ENCODE measurements at places on chromosomes 16 and 17. TPM values are rescaled to one million over a fixed set of nuclear protein-coding genes. Genes with fewer than 3 reads are reported as not detected.

- no peak for DNase-seq
Observed at GRCh38 chr16:4377573-4378154, 6.0 kb downstream of the VASN start.

DNA sequence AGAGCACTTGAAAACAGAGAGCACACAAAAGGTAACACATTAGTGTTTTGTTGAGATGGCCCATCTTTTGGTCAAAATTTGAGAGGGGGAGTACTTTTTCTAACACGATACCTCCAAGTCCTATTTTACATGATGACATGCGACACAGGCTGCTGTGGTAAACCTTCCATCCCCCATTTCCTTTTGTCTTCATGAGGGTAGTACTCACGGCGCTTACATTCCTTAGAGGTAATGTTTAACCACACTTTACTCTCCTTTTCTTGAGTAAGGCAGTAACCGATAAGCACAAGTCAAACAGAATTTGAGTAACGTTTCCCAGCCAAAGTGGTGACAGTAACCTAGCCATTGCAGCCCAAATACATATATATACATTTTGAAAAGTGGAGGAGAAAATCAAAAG, 35.8 kb upstream of the PITPNM3 start:
- DNase-seq: no peak

DNA sequence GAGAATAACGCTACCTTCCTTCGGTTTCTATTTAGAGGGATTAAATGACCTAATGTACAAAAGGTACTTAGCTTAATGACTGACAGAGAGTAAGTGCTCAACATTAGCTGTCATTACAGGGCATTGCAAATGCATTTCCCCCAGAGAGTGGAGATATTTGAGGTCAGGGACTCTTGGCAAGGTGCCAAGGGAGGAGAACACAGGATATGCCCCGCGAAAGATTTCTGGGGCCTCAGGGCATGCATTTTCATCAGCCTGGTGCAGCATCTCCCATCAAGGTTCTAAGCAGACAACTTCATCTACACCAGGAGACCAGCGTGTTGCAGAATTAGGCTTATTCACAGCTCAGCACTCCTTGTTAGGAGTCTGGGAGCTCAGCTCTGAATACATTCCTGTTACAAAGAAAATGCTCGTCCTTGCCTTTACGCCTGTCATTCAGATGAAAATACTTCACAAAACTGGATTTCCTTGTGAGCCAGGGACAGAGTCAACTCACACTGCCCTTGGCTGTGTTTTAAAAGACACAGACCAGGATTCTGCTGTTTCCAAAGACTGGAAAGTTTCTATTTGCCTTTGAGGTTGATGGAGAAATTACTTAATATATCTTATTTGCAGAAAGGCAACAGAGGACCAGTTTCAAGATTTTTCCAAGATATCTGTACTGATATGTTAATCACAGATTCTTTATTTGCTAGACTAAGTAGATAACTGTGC, 108.2 kb downstream of the VAT1L start:
- no peak for DNase-seq

GRCh38 chr16:90020838-90021382, 1.7 kb upstream of the DBNDD1 start:
- no peak for DNase-seq

GRCh38 chr17:80671039-80671824, 126.6 kb downstream of the RPTOR start:
- no peak for DNase-seq

DNA sequence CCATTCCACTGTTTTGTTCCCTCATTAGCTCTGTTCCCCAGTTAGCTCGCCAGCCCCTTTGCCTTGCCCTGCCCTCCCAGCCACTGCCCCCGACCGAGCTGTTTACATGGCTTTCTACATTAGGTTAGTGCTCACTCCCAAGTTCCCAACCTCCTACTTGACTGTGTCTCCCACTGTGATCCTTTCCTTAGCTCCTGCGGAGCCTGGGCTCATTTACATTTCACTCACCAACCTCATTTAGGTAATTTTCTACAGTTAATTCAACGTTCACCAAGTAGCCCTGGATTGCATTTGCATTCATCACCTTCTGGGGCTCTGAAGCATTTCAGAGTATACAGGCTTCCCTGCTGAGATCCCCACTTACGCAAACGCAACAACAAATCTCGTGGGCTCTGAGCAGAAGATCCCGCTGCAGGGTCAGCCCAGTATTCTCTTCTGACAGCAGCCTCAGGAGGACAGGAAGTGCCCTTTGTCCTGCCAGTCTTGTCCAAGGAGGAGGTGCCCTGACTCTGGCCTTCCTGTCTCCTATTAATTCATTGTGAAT, 325.8 kb upstream of the CCL2 start:
- DNase-seq: no peak

GRCh38 chr17:69501591-69502468, 87.3 kb downstream of the MAP2K6 start:
- no peak for DNase-seq

DNA sequence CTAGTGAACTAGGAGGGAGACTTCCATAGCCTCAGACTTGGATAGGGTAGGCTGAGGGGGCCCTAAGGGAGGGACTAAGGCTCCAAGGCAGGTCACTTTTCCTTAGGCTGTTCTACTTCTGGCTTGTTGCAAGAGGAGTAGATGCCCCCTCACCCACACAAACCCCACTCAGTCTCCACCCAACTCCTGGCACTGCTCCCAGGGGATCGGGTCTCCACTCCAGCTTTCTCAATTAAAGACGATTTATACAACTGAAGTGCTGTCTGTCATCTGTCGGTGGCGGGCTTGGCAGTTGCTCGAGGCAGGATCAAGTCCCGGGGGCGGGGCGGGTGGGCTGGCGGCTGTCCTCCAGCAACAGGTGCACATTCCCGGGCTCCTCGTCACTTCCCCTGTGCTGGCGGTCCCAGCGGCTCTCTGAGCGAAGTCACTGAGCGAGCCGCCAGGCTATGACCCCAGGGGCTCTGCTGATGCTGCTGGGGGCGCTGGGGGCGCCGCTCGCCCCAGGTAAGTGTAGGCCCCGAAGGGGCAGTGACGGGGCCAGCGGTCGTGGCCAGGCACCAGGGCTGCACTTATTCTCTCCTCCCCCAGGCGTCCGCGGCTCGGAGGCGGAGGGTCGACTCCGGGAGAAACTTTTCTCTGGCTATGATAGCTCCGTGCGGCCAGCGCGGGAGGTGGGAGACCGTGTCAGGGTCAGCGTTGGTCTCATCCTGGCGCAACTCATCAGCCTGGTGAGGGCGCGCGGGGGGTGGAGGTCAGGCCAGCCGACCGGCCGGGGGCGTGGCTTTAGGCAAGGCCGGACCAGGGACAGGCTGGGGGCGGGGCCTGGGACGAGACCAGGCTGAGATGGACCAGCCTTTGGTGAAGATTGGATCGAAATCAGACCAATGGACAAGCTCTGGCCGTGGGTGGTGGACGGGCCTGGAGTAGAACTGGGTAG, at the start of gene CHRNB1:
Gene CHRNB1 (plus strand): TSS at position 380 of the 937 bp plus-strand sequence. CDS start 67 bp downstream, at position 447.
- peak; percentile 58 for DNase-seq

- peak; percentile 78 for DNase-seq
Observed at GRCh38 chr16:46673320-46674013, 15.5 kb downstream of the VPS35 start.

DNA sequence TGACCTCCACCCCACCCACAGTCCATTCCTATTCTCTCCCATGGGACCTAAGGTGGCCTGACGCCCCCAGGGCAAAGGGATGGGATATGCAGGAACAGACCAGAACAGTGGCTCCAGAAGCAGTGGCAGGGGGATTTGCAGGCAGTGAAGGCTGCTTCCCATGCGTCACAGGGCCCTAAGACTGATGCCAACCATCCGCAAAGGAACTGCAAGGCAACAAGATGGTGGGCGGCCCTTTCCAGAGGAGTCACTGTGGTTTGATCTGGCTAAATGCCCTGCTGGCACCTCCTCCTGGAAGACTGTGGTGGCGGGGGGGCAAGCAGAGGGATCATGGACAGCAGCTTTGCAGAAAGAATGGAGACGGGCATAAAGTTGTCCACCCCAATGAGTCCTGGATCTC, 4.4 kb upstream of the SLC39A11 start:
- no peak for DNase-seq

- DNase-seq: no peak
Observed at GRCh38 chr16:69839798-69840409, 77.8 kb downstream of the WWP2 start.

- no peak for DNase-seq
Observed at GRCh38 chr17:8056976-8057625, 18.2 kb downstream of the ALOX15B start.

DNA sequence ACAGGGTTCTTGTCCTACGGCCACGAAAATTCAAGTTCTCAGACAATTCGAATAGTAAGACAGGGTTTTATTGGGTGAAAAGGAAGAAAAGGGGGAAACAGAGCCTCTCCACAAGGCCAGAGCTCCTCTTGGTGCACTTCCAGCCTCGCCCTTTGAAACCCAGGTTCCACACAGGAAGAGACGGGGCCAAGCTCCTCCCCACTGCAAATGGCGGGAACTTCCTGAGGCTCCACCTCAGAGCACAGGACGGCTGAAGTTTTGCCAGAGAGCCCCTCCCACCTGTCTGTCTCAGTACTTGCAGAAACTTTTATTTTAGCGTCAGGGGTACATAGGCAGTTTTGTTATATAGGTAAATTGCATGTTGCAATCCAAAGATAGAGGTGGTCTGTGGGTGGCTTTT, 165.7 kb upstream of the CDH8 start:
- no peak for DNase-seq

- no peak for DNase-seq
Observed at GRCh38 chr16:87435372-87436224, 43.5 kb downstream of the MAP1LC3B start.

GRCh38 chr17:42618442-42619150, 9.1 kb downstream of the TUBG1 start:
- peak; percentile 51 for DNase-seq

- DNase-seq: no peak
Observed at GRCh38 chr16:7680296-7680695, 347.7 kb downstream of the RBFOX1 start.

DNA sequence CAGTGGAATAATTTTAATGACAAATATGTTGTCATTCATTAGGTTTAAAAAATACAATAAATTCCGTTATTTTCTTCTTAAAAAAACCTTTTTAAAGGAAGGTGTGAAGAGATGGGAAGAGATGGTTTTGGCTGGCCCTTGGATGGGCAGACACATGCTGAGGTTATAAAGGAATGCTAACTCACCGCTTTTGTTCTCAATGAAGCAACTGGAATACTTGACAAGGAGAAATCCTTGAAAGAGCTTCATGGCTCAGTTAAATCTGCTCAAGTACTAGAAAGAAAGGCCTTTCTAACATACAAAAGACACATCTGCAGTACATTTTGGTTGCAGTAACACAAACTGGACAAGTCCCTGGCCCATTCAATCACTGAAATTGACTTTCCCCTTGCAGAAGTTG, 158.3 kb upstream of the KCNJ16 start:
- DNase-seq: no peak

- DNase-seq: peak; percentile 38
Observed at GRCh38 chr17:50426814-50427787, 1.1 kb downstream of the ACSF2 start.

- no peak for DNase-seq
Observed at GRCh38 chr17:45651145-45651709, 132.9 kb upstream of the CRHR1 start.

- peak; percentile 92 for DNase-seq
Observed at GRCh38 chr16:3106205-3106928, 6.0 kb upstream of the ZNF205 start.

GRCh38 chr17:44558710-44559633, 1.7 kb downstream of the FZD2 start:
- peak; percentile 31 for DNase-seq

DNA sequence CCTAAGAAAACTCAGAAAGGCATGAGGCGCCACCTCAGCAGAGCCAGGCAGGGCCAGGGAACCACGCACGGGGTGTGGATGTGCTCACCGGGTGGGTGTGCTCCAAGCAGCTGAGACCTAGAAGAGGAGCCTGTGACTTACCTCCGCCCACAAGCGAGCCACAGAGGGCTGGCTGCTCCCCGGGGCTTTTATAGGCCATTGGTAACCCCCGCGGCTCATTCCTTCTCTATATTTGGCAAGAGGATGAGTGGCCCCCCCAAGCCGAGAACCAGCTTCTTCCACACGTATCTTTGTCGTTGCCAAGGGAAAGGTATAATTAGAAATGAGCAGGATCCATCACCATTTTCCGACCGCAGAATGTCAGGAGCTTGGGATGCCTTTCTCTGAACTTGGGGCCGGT, at the start of gene MYH3:
Gene MYH3 (minus strand): TSS at position 162 of the 400 bp plus-strand sequence. CDS start 2,245 bp downstream, outside the sequence.
- no peak for DNase-seq

- no peak for DNase-seq
Observed at GRCh38 chr17:31736855-31737625, 122.0 kb downstream of the COPRS start.

DNA sequence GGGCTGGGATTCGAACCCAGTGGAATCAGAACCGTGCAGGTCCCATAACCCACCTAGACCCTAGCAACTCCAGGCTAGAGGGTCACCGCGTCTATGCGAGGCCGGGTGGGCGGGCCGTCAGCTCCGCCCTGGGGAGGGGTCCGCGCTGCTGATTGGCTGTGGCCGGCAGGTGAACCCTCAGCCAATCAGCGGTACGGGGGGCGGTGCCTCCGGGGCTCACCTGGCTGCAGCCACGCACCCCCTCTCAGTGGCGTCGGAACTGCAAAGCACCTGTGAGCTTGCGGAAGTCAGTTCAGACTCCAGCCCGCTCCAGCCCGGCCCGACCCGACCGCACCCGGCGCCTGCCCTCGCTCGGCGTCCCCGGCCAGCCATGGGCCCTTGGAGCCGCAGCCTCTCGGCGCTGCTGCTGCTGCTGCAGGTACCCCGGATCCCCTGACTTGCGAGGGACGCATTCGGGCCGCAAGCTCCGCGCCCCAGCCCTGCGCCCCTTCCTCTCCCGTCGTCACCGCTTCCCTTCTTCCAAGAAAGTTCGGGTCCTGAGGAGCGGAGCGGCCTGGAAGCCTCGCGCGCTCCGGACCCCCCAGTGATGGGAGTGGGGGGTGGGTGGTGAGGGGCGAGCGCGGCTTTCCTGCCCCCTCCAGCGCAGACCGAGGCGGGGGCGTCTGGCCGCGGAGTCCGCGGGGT, at the start of gene CDH1:
Gene CDH1 (plus strand): TSS at position 247 of the 684 bp plus-strand sequence. CDS start 124 bp downstream, at position 371.
- peak; percentile 35 for DNase-seq

Gene NAE1
- total RNA-seq: 57.6 TPM

Gene ITGAD
- not detected for total RNA-seq

Gene ALOX12
- total RNA-seq: not detected

Gene TMEM114
- not detected for total RNA-seq

Gene TMEM94
- total RNA-seq: 139 TPM

Gene MBTPS1
- total RNA-seq: 120 TPM

Gene HEATR9
- total RNA-seq: not detected

Gene HAS3
- 2.5 TPM for total RNA-seq

Gene ELMO3
- 9.6 TPM for total RNA-seq

Gene SKAP1
- 33.1 TPM for total RNA-seq

Data from B cell (primary cell).